ENCODE measurements at places on chromosomes 7 and 10.
A peak's percentile ranks its signal among the peaks of the same experiment; 100 is the strongest.

GRCh38 chr10:118369641-118370205 lies 27.6 kb upstream of the FAM204A start:
- DNase-seq = no peak

- DNase-seq = no peak
Measured at GRCh38 chr7:144027974-144028373, 20.8 kb upstream of the OR2A5 start.

DNA sequence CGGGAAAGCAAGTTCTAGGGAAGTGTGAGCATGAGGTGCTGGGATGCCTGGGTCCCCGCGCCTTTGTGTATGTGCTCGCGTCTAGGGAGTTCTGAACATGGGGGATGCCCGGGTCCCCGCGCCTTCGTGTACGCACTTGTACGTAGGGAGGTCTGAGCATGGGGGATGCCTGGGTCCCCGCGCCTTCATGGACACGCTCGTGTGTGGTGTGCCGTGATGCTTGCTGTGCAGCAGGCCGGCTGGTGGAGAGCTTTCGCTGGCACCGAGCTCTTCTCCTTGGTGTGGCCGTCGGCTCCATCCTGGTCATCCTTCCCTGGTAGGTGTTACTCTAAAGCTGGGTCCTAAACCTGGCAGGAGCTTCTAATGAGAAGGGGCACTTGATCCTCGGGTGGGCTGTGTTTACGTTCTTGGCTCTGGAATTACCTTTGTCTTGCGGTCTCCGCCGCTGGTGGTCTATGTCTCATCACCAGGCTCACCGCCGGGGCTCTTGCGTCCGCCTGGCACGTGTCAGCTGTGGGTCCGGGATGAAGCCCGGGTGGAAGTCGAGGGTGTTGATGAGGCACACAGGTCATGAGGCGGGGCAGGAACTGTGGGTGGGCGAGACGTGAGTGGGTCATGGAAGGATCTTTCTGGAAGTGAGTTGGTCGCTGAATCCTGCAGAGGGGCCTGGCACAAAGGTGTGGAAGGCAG lies 63.5 kb downstream of the DNAJB6 start:
- no peak for DNase-seq

- no peak for DNase-seq
Measured at GRCh38 chr7:150411606-150412005, 32.5 kb downstream of the ZNF775 start.

- DNase-seq = no peak
Measured at GRCh38 chr10:24958091-24958720, 5.8 kb upstream of the PRTFDC1 start.

DNA sequence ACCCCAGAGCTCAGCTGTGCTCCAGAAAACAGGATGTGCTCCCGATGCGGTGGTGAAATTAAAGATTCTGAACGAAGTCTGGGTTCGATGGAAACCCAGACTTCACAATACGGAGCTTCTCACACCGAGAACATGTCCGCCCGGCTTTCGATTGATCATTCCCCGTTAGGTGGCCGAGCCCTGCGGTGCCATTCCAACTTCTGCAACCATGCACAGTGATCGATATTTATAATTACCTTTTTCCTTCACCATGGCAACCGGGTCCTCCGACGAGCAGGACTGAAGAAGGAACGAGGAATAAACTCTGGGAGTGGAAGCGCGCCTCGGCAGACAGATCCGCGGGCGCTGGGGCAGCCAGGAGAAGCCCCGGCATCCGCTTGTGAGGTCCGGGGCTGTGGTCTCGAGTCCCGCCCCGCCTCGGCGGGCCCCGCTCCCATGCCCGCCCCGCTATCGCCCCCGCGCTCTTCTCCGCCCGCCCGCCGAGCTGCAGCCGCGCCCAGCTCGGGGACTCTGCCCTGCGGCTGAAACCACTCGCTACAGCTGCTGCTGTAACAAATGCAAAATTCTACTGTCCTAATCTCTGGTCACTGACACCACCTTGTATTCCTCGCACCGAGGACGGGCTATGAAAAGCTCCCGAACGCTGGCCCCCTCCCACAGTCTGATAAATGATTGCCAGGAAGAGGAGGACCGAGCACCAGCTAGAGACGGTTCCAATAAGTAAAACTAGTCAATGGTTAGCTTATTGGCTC lies 26.2 kb downstream of the ABLIM1 start:
- DNase-seq = peak; percentile 7

GRCh38 chr7:139559364-139560105 lies 36.0 kb downstream of the CLEC2L start:
- DNase-seq = no peak

DNA sequence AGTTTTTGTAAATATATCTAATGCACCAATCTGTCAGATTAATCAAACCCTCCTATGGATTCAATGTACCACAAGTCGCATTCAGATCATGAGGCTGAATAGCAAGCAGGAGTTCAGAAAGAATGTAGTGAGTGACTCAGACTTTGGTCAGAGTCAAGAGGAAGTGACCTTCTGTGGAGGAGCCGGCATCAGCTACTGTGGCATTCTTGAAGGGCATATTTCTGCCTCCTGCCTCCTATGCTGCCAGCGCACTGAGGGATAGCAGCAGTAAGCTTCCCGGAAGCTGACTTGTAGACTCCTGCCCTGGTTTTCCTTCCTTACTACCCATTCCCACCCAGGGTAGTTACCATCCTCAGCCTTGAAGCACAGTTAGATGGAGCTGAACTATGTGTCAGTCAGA lies 867.5 kb downstream of the NRG3 start:
- DNase-seq = no peak

GRCh38 chr10:110361800-110362456 lies 57.2 kb upstream of the SMNDC1 start:
- DNase-seq = no peak

- no peak for DNase-seq
Measured at GRCh38 chr10:73000973-73001372, 46.4 kb upstream of the PLA2G12B start.

DNA sequence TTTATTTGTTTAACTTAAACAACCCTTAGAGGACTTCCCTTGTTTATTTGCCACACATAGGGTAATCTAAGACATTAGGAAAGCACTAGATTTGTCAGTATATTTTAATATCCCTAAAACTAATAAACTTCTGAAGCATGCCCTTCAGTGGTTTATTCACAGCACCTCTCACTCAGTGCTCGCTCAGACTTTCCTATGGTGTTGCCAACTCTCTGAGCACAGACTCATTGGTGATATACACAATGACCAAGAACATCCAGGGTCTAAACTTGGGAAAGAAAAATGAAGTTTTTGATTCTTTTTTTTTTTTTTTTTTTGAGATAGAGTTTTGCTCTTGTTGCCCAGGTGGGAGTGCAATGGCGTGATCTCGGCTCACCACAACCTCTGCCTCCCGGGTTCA lies 82.2 kb downstream of the RAB11FIP2 start:
- no peak for DNase-seq

DNA sequence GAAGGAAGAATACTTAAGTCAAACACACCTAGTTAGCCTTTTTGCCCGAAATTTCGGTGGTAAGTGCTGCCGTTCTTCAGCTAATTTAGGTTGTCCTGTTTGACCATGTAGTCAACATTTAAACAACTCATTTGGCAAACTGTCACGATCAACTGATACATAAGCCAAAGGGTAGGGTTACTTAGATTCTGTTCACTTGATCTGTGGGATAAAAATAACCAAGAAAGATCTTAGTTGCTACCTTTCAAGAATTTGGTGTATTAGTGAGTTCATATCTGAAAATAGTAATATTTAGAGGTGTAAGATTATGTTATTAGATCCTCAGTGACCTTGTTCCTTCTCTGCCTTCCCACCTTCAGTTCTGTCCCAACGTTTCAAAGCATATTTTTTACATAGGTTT lies 2.0 kb downstream of the TNKS2 start:
- no peak for DNase-seq

DNA sequence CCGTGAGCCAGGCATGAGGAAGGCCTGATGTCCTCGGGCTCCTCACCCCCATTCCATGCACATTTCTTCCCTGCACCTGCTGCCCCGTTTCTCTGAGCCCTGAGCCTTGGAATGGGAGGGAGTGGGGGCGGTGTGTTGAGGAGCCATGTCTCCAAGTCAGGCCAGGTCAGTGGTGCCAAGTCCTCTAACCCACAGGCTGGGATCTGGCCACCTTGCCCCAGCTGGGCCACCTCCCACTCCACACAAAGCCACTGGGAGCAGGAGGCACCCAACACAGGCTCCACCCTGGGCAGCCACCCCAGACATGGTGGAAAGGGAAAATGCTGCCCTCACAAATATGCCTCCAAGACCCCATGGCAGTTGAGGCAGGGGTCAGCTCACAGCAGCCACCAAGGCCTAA lies 27.7 kb downstream of the ZCCHC24 start:
- DNase-seq = no peak

GRCh38 chr10:100135486-100135885 lies 50.3 kb downstream of the ERLIN1 start:
- DNase-seq = no peak

DNA sequence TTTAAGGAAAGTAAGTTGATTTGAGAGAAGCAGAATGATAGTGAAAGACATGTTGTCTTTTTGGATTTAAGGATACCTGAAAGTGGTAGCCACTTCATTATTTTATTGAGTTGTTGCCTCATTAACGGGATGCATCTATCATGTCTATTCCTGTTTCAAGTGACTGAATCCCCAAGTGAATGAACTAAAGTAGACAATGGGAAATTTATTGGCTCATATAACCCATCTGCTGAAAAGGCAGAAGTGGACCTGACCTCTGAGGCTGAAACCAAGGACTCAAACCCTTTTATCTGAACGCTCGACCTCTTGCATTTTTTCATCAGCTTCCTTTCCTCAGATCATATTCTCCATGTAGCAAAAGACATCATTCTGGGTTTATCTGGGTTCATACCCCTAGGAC lies 465.6 kb upstream of the LRRN3 start:
- DNase-seq = no peak

DNA sequence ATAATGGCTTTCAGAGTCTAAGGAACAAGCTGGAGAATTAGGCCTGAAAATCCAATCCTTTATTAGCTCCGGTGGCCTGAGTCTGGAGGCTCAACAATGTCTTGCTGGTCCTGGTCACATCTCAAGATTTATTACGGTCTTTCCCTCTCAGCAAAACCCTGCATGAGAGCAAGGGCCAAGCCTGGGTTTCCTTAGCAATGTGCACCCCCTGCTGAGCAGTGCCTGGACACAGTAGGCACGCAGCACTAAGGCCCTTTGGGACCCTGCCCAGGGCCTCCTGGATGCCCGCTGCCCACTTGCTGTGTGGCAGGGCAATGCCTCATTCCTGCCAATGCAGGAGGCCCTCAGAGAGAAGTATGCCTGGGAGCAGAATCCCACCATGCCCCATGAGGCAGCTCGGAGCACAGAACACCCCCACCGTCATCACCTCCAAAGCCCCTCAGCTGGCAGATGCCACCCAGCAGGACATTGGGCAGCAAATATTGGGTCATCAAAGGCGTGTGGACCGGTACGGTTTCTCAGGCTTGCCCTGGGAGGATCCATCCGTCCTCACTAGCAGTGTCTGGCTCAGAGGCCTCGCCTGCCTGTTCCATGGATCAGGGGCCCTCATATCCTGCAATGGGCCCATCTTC lies 156.4 kb downstream of the OAT start:
- no peak for DNase-seq

DNA sequence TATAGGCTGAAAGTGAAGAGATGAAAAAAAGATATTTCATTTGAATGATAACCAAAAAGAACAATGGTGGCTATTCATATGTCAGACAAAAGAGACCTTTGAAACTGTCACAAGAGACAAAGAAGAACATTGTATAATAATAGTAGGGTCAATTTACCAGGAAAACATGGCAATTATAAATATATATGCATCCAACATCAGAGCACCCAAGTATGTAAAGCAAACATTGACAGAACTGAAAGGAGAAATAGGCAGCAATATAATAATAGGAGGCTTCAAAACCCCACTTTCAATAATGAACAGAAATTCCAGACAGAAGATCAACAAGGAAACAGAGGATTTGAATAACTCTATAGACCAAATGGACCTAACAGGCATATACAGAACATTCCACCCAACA lies 876.2 kb downstream of the GRID1 start:
- no peak for DNase-seq

GRCh38 chr7:27553273-27553672 lies 109.4 kb downstream of the HIBADH start:
- DNase-seq = no peak

DNA sequence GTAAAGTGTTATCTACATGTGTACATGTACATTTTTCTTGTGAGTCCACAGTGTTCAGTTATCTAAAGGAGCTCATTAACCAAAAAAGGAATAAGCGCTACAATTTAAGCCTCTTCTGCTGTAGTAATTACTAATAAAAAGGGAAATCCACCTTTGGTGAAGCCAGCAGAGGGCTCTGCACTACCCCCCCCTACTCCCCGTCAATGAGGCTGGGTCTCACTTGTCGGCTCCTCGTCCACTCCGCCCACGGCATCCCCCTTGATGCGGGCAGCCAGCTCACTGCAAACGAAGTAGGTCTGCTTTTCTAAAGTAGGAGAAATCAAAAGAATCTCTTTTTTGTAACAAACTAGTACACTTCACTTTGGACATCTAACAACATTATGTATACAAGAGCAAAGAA lies 4.7 kb upstream of the WASHC2A start:
- DNase-seq = no peak

- no peak for DNase-seq
Measured at GRCh38 chr10:19628767-19629560, 187.3 kb upstream of the PLXDC2 start.

DNA sequence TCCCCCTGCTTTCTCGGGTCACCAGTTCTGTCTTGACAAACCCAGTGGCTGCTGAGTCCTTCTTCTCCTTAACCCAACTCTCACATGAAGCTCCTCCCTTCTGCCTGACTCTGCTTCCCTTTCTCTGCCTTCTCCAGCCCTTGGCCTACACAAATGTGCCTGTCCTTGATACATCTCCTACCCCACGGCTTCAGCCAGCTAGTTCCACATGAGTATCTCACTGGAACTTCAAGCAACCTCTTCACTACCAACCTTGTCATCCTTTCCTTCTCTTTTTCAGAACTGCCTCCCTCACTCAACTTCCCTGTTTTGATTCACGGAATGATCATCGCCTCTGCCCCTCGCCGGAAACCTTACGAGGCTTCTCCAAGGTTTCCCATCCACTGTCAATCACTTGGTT lies 55.9 kb downstream of the PDIA4 start:
- DNase-seq = no peak

GRCh38 chr10:110436554-110437350 lies 61.0 kb upstream of the DUSP5 start:
- DNase-seq = no peak
